ENCODE measurements at places on chromosomes 6 and 20. TPM values are rescaled to one million over a fixed set of nuclear protein-coding genes. Genes with fewer than 3 reads are reported as not detected.

Gene SDC4
- polyA plus RNA-seq, result 1.5 TPM

Gene HLA-DRA
- polyA plus RNA-seq, result 41.3 TPM

DNA sequence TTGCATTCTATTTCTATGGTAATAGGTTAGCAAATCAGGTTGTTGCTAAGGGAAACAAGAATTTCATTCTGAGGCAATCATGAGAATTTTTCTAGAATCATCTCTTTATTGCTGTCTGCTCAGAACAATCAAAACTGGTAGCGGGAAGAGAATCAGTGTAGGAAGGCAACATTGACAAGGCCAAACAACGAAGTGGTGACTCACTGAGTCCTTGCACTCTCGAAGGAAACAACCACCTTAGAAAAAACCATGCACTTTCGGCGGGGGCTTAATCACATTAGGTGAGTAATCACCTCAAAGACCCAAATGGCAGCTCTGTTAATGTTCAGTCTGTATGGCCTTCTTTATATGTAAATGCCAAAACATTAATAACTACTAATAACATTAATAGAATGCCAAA lies 78.8 kb upstream of the MAP7 start:
- DNase-seq, result no peak
- H3K27ac ChIP-seq, result no peak overlapping the region
- no peaks in the 10 kb centered on the region for H3K4me1 ChIP-seq
- no peaks in the 10 kb centered on the region for H3K27me3 ChIP-seq
- no peaks in the 10 kb centered on the region for H3K36me3 ChIP-seq

Gene ZNF311
- polyA plus RNA-seq, result not detected

DNA sequence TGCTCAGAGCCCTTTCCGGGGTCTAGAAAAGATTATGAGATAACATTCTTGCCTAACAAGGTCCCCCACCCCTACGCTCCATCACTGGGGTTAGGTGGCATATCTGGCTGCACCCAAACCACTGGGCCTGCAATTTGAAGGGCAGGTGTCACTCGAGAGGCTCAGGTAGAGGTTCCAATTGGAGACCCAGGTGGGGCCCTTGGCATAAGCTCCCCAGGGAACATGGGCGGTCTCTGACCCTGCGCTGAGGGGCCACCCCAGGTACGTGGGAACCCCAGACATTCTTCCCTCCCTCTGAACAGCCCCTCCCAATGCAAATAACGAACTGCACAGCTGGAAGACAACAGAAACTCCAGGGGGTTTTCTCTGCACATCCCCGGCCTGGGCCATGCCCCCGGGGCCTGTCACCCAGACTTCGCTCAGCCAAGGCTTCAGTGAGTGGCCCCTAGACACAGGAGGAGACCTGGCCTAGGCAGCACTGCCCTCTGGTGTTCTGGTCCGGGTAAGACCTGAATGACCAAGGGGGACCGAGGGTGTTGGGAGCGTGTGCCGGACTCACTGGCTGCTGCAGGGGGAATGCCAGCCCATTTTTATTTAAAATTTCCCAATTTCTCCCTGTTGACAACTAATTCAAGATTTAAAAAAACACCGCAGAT lies 47.5 kb downstream of the DSTN start:
- no peaks in the 10 kb centered on the region for H3K36me3 ChIP-seq
- no peak overlapping the region for H3K27ac ChIP-seq
- H3K27me3 ChIP-seq, result no peaks in the 10 kb centered on the region
- no peak overlapping the region for H3K4me3 ChIP-seq
- peaks cover 6% of the 10 kb centered on the region for H3K4me1 ChIP-seq

DNA sequence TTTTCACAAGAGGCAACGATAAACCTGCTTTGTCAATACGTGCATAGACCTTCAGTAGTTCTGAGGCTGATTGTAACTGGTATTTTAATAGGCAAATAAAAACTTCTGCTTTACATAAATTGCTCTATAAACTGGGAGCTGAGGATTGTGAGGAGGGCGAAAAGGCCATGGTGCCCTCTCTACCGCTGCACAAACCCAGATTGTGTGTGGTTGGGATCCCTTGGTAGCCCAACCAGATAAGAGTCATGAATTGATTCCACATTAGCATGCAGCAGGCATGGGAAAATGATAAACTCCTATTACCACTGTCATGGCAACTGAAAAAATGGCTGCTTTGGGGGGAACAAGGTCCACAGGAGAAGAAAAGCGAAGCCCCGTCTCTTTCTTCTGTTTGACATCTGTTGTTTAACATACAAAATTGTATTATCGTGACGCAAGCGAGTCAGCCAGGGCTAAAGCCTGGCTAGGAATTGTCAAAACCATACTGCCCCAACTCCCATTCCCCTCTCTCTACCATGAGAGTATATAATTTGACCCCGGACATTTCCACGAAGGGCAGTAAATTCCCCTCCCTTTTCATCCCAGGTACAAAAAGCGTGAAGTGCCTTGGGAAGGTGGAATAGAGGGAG lies 157.8 kb upstream of the SALL4 start:
- no peaks in the 10 kb centered on the region for H3K4me1 ChIP-seq
- no peak overlapping the region for H3K4me3 ChIP-seq
- no peak overlapping the region for H3K27ac ChIP-seq
- no peak for DNase-seq
- H3K36me3 ChIP-seq, result no peaks in the 10 kb centered on the region

DNA sequence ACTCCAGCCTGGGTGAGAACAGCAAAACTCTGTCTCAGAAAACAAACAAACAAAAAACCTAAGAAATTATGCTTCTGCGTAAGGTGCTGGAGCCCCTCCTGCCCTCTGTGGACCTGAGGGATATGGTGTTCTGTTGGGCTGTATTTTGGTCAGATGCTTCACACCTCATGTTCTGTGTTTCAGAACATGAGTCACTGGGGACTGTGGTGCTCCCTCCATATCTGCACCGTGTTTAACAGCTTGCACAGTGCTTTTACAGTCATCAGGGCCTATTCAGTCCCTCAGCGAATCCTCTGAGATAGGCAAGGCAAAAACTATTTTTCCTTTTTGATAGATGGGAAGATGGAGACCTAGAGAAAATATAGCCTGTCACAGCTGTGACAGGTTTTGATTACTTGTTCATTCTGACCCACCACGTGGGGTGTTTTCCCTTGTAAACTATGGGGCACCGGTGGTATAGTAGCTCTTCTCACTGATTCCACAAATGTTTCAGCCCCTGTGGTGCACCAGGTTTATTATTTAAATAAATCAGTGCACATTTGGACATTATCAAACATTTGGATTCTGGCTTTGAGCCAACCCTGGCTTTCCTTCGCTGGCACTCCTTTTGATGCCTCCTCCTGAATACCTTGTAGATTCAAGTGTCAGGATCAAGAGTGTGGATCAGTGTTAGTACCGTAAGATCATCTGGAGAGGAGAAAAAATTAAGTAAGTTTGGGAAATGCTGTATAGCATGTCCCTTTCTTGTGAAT lies 9.6 kb downstream of the TTPAL start:
- H3K27me3 ChIP-seq, result no peaks in the 10 kb centered on the region
- no peak overlapping the region for H3K27ac ChIP-seq
- no peaks in the 10 kb centered on the region for H3K4me1 ChIP-seq
- H3K36me3 ChIP-seq, result peaks cover 35% of the 10 kb centered on the region
- H3K4me3 ChIP-seq, result no peak overlapping the region

DNA sequence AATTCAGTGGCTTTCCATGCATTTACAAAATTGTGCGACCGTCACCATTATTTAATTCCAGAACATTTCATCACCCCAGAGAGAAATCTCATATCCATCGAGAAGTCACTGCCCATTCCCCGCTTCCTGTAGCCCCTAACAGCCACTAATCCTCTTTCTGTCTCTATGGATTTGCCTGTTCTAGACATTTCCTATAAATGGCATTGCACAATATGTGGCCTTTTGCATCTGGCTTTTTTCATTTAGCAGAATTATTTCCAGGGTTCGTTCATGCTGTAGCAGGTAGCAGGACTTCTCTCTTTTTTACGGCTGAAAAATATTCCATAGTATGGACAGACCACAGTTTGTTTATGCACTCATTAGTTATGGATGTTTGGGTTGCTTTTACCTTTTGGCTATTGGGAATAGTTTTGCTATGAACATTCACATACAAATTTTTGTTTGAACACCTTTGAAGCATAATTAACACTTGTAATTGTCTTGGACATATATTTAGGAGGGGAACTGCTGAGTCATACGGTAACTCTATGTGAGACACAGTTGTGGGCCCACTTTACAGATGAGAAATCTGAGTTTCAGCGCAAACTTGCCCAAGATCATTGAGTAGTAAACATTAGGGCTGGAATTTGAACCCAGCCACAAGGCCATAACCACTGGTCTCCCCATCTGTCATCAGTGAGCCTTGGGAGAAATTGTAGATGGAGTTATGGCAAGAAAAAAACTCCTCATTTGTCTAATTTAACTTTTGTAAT lies 126.9 kb downstream of the BMP7 start:
- no peaks in the 10 kb centered on the region for H3K4me1 ChIP-seq
- no peaks in the 10 kb centered on the region for H3K27me3 ChIP-seq
- H3K4me3 ChIP-seq, result no peak overlapping the region
- H3K36me3 ChIP-seq, result no peaks in the 10 kb centered on the region

- H3K36me3 ChIP-seq, result no peaks in the 10 kb centered on the region
- H3K27me3 ChIP-seq, result no peaks in the 10 kb centered on the region
- no peaks in the 10 kb centered on the region for H3K4me1 ChIP-seq
Measured at GRCh38 chr6:152859225-152859624, 108.6 kb downstream of the VIP start.

- H3K27me3 ChIP-seq, result no peaks in the 10 kb centered on the region
- no peak overlapping the region for H3K27ac ChIP-seq
- DNase-seq, result no peak
- no peaks in the 10 kb centered on the region for H3K36me3 ChIP-seq
- H3K4me1 ChIP-seq, result no peaks in the 10 kb centered on the region
Measured at GRCh38 chr6:3961581-3962215, 112.5 kb downstream of the FAM50B start.

- no peaks in the 10 kb centered on the region for H3K27me3 ChIP-seq
- peaks cover 17% of the 10 kb centered on the region for H3K4me1 ChIP-seq
- H3K27ac ChIP-seq, result no peak overlapping the region
- DNase-seq, result no peak
Measured at GRCh38 chr6:117613920-117614560, 11.7 kb upstream of the GOPC start.

DNA sequence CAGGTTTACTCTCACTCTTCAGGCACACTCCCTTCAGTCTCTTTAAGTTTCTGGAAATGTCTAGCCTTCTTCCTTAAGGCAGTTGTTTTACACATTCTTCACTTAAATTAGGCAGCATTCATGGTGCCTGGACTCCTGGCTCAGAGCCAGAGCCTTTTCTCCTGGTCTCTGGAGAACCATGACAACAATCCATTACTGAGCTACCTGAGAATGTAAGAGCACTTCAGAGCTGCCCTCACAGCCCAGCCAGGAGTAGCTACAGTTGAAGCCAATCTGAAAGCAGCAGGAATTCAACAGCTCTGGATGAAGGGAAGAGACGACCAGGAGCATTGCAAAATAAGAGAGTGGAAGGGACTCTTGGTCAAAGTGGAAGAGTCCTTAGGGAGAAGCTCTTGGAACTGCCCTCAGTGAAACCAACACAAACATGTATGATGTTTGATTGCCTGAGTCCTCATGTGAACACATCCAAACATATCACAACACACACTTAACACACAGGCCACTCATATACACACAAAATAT lies 416.8 kb upstream of the SPTLC3 start:
- no peaks in the 10 kb centered on the region for H3K36me3 ChIP-seq
- DNase-seq, result no peak
- no peak overlapping the region for H3K27ac ChIP-seq
- H3K4me3 ChIP-seq, result no peak overlapping the region
- no peaks in the 10 kb centered on the region for H3K4me1 ChIP-seq
- no peaks in the 10 kb centered on the region for H3K27me3 ChIP-seq

GRCh38 chr6:154218301-154218700 lies 138.3 kb downstream of the IPCEF1 start:
- peaks cover 30% of the 10 kb centered on the region for H3K36me3 ChIP-seq
- no peaks in the 10 kb centered on the region for H3K27me3 ChIP-seq
- H3K27ac ChIP-seq, result no peak overlapping the region
- DNase-seq, result no peak
- H3K4me3 ChIP-seq, result no peak overlapping the region
- H3K4me1 ChIP-seq, result peaks cover 45% of the 10 kb centered on the region

GRCh38 chr20:20839771-20840170 lies 127.3 kb upstream of the RALGAPA2 start:
- no peak overlapping the region for H3K4me3 ChIP-seq
- DNase-seq, result no peak
- no peak overlapping the region for H3K27ac ChIP-seq
- no peaks in the 10 kb centered on the region for H3K4me1 ChIP-seq
- H3K36me3 ChIP-seq, result no peaks in the 10 kb centered on the region
- H3K27me3 ChIP-seq, result no peaks in the 10 kb centered on the region

DNA sequence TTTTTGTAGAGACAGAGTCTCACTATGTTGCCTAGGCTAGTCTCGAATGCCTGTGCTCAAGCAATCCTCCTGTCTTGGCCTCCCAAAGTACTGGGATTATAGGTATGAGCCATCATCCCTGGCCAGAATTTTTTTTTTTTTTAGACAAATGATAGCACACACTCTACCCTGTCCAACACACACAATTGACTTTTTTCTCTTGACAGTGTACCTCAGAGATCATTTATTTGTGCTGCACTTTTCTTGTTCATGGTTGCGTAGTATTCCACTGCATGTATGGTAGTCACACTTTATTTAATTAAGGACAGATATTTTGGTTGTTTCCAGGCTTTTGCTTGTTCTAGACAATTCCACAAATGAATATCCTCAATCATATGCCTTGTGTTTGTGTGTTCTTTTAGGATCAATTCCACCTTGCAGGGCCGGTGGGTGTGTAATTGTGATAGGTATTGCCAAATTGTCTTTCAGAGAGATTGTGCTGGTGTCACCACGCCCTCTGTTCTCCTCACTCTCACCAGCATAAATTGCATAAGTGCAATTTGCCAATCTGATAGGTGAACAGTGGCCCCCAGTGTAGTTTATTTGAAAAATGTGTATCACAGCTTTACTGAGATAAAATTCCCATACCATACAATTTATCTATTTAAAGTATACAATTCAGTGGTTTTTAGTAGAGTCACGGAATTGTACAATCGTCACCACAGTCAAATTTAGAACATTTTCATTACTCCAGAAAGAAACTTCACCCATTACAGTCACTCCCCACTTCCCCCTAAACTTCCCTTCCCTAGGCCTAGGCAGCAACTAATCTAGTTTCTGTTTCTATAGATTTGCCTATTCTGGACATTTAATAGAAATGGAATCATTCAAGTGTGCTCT lies 20.1 kb downstream of the SRC start:
- no peak overlapping the region for H3K27ac ChIP-seq
- H3K36me3 ChIP-seq, result no peaks in the 10 kb centered on the region
- H3K4me3 ChIP-seq, result no peak overlapping the region
- no peaks in the 10 kb centered on the region for H3K27me3 ChIP-seq
- DNase-seq, result no peak
- H3K4me1 ChIP-seq, result no peaks in the 10 kb centered on the region

DNA sequence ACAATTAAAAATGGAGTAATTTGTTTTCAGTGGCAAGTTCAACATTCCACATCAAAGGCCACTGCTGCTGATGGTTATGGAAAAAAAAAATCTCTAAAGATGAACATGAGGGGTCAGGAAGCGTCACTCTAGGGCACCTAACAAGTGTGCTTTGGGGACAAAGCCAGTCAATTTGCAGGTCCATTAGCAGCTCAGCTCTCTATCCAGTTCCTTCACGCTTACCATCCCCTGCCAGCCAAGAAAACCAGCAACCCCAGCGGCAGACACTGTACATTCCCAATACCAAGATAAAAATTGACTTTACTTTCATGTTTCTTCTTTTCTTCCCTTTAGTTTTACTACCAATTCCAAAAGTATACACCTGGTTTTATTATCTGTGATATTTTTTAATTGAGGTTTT lies 10.1 kb downstream of the RFX6 start:
- no peaks in the 10 kb centered on the region for H3K36me3 ChIP-seq
- no peaks in the 10 kb centered on the region for H3K4me1 ChIP-seq
- DNase-seq, result no peak
- H3K4me3 ChIP-seq, result no peak overlapping the region
